ENCODE measurements at places on chromosomes 1 and 21.

- DNase-seq: no peak
These were observed 378.9 kb downstream of the KCNH1 start for GRCh38 chr1:210754878-210755665.

DNA sequence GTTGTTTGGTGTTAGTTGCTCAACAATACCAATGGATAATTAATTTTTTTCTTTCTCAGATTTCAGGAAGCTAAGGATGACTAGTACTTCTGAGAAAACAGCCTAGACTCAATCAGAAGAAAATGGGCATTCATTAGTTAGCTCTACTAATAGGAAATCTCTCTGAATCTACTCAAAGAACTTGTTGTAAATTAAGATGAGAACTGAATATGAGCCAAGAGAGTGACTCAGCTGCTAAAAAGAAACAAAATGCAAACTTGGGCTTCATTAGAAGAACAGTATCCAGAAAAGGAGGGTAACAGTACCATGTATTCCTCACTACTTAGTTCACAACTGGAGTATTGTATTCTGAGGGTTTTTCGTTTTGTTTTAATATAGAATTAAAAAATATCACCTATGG lies 12.5 kb downstream of the FOXJ3 start:
- DNase-seq: no peak

DNA sequence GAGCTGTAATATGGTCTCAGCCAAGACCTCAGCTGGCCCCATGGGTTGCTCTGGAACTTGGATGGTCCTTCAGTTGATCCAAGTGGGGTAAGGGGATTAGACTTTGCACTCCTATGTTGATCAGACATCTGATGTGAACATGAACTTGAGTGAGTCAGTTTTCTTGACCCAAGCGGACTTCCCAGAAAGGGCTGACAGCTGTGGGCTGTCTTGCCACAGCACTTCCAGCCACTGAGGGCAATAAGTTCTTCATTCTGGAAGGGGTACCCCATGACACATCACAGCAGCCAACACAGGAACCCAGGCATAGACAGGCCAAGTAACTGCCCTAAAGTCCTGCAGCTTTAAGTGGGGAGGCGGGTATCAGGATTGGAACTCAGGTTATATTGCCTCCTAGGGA lies 93.9 kb upstream of the USP24 start:
- no peak for DNase-seq

- DNase-seq: no peak
These were observed 15.9 kb upstream of the EDN2 start for GRCh38 chr1:41500378-41500777.

GRCh38 chr1:49364676-49365075 lies 588.0 kb upstream of the BEND5 start:
- no peak for DNase-seq

DNA sequence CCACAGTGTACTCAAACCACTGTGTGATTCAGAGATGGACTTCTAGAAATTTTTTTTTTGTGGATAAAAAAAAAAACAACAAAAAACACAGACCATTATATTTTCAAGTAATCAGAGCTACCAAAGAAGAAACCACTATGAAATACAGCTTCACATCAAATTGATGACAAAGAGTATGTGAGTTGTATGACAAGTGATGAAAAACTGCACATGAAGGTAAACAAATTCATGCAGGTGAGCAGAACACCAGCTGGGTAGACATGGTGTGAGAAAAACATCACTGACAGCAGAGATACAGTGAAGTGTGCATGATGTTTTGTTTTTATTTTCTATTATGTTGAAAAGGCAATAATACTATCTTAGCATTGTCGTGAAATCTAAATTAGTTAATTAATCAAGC lies 8.0 kb upstream of the PTPRC start:
- no peak for DNase-seq
